Activated naive CD4-positive, alpha-beta T cell treated with Interleukin-2 at 50 U/mL for 16 hours (primary cell): ENCODE measurements at places on chromosomes 1 and 21.

GRCh38 chr1:89753761-89754160 is 67.1 kb upstream of the LRRC8D start:
- DNase-seq = no peak

- no peak for DNase-seq
Measured at GRCh38 chr1:189868021-189868420, 609.6 kb downstream of the BRINP3 start.

- DNase-seq = no peak
Measured at GRCh38 chr21:31267644-31268043, 76.4 kb downstream of the TIAM1 start.

GRCh38 chr1:153639280-153639679 is 5.4 kb downstream of the CHTOP start:
- no peak for DNase-seq

- DNase-seq = no peak
Measured at GRCh38 chr1:221337106-221337505, 404.8 kb downstream of the DUSP10 start.
